T-helper 22 cell (primary cell): ENCODE measurements at places on chromosomes 12 and 14.

GRCh38 chr12:92255741-92256140, 110.1 kb upstream of the BTG1 start:
- DNase-seq = no peak

- DNase-seq = no peak
Measured at GRCh38 chr12:89468648-89469326, 55.8 kb downstream of the GALNT4 start.

GRCh38 chr14:54026671-54027070, 70.0 kb upstream of the BMP4 start:
- DNase-seq = no peak

DNA sequence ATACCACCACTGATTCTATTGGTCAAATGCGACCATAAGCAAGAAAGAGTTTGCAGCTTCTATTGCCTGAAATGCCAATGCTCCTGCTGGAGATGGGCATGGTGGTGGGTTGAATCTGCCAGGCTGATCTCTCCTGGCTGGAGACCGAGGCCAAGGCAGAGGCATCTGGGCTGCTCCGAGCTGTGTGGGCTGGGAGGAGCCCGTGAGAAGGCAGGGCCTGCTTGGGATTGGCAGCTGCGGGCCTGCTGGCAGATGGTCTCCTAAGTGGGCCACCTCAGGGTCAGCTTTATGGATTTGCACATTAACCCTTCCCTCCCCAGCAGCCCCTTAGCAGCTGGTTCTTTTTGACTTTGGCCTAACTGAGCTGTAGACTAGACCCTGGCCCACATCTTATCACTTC, 25.4 kb downstream of the SRRM4 start:
- DNase-seq = no peak

GRCh38 chr12:54565986-54566544, 16.7 kb downstream of the PDE1B start:
- DNase-seq = no peak
